ENCODE measurements at places on chromosomes 13 and 19.

- DNase-seq = no peak
These were observed 107.4 kb upstream of the CSNK1A1L start for GRCh38 chr13:37212826-37213225.

- DNase-seq = peak; percentile 96
These were observed 28.9 kb downstream of the AP2S1 start for GRCh38 chr19:46821512-46822409.

- no peak for DNase-seq
These were observed 248.2 kb downstream of the PCDH9 start for GRCh38 chr13:66981912-66982311.

DNA sequence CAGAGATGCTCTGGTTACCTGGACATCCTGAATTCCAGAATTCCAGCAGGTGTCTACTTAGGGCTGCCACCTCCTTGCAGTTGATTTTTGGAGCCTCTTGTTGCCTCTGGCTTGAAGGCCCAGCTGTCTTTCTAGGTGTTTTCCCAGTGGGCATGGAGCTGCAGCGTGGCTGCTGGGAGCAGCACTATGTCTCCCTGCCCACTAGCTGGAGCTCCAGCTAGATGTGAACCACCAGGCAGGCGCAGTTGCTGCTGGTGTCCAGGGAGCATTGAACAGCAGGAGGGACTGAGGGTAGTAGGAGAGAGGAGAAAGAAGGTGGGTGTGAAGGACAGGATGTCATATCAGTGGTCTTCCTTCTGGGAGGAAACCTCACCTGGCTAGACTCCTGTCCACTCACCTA, 9.9 kb upstream of the SELENOW start:
- DNase-seq = no peak

DNA sequence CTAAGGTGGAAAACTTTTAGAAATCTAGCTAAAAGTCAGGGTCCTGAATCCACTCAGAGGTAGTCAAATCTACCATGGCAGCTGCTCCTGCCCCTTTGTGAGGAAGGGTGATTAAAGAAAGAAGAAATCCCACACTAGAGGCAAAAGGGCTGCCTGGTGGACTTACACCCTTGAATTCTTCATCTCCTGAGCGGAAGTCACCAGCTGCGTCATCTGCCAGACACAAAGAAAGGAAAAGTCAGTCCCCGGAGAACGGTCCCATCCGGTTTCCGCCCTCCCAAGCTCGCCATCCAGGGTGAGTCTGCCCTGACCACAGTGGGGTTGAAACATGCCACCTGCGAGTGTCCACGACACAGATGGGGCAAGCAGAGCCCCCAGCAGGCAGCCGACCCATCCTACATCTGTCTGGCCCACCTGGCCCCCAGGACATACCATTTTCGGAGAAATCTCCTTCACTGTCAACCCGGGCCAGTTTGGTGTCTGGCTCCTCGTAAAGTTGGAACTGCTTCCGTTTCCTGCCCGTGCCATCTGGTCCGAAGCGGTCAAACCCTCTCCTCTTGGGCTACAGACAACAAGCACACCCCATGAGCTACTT, 7.7 kb downstream of the AKAP8 start:
- no peak for DNase-seq

DNA sequence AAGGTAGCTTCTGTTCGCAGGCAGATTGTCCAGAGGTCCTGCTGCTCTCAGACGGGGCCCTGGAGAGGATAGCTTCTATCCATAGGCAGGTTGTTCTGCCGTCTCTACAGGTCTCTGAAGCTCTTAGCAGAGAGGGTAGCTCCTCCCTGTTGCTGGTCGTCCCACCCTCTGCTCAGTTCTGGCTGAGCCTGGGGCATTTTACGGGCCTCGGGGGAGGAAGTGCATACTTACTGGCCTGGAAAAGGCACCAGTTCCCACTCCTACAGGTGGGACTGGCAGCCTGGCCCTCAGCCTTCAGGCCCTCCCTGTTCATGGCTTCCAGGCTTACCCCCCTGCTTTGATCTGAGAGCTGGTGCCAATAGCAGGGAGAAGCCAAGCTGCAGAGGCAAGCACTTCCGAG, 42.3 kb downstream of the USPL1 start:
- no peak for DNase-seq

GRCh38 chr13:110109910-110110309, 197.0 kb downstream of the COL4A1 start:
- DNase-seq = no peak

DNA sequence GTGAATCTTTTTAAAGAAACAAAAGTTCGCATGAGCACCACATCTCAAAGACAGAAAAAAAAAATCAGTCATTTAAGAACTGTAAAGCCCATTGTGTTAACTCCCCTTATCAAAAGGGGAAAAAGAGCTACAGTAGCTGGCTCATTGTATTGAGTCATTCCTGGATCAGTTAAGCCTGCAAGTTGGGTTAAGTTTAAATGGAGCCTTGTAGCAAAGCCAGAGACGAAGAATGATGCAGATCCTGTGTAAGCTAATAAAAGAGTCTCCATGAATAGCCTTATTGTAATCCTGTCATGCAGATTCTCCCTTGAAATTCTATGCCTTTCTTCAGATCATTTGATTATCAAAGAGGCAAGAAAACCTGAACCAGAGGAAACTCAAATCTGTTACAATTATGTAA, 83.8 kb downstream of the CRYL1 start:
- no peak for DNase-seq

DNA sequence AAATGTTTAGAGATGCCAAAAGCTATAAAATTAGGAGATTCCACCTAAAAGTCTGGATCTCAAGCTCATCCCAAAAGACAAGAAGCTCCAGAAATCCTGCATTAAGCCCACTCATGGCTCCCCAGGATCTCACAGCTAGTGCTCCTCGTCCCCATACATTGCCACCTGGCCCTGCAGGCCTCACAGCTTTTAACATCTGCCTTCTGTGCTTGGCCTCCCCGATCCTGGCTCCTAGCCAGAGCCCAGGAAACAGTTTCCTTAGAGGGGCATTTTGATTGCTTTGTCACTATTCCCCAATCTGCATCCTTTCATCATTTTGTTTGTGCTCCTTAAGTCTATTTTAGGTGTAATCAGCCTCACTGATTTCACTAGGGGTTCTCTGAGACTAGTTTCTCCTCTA, 14.5 kb upstream of the DCT start:
- no peak for DNase-seq

DNA sequence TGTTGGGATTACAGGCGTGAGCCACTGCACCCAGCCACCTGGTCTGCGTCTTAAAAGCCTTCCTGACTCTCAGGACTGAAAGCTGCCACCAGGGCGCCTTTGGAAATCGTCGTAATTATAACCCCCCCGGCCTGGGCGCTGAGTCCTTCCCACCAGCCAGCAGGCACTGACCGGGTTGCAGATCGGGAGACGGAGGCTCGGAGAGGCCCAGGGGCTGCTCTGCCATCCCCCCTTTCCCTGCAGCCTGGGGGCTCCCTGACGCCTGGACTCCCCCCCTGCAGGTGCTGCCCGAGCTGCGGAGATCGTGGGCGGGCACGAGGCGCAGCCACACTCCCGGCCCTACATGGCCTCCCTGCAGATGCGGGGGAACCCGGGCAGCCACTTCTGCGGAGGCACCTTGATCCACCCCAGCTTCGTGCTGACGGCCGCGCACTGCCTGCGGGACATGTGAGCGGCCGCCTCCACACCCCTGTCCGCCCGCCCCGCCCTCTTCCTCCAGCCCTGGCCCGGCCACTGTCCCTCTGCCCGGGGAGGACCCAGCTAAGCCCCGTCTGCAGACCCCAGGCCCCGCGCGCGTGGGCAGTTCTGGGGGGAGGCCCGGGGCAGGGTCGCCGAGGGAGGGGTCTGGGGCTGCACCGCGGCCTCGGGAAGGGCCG, 2.5 kb downstream of the PRTN3 start:
- no peak for DNase-seq

GRCh38 chr19:17331045-17331558, 3.6 kb downstream of the ANO8 start:
- no peak for DNase-seq

GRCh38 chr13:75473468-75473867, 8.5 kb downstream of the TBC1D4 start:
- DNase-seq = no peak

DNA sequence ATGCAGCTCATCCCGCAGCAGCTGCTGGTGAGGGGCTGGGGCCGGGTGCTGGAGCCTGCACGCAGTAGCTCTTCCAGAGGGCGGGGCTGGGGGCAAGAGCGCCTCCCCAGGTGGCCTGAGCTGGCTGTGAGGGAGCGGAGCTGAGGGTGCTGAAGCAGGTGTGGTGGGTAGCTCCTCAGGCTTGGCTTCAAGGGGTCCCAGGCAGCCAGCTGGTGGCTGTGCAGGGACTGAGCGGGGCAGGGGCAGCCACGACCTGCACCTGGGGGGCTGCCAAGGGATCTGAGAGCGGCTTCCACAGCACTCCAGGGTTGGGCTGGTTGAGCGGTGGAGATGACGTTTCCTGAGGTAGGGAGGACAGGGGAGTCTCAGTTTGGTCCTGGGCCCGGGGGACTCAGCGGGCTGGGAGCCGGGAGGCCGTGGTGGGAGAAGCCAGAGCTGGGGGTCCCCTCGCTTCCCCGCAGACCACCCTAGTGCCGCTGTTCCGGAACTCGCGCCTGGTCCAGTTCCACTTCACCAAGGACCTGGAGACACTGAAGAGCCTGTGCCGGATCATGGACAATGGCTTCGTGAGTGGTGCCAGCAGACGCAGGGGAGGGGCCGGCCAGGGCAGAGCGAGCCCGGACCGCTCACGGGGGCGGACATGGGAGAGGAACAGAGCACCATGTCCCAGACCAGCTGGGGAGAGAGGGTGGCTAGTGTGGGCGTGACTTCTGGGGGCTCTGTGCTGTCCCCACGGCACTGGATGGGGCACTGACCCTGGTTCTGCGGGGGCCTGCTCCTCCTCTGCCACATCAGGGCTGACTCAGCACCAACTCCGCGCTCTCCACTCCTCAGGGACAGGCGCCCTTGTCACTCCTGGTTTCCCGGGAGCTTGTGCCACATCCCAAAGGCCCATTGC, 7.4 kb downstream of the PTOV1 start:
- no peak for DNase-seq

- peak; percentile 70 for DNase-seq
These were observed 536 bp upstream of the AKAP8 start for GRCh38 chr19:15379999-15380647.

DNA sequence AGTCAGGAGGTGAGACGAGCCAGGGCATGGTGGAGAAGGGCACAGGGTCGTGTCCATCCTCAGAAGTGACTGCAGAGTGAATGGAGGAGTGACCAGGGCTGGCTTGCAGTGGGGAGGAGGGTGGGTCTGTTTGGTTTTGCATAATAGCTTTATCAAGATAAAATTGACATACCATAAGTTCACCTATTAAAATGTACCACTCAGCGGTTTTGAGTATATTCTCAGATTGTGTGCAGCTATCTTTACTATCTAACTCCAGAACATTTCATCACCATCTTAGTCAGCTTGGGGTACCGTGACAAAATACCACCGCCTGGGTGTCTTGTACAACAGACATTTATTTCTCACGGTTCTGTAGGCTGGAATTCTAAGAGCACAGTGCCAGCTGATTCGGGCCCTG, 13.2 kb downstream of the ZNF8 start:
- no peak for DNase-seq

- DNase-seq = no peak
These were observed 477 bp downstream of the LNX2 start for GRCh38 chr13:27619728-27620376.

GRCh38 chr13:111129465-111130115, 14.5 kb downstream of the ARHGEF7 start:
- DNase-seq = no peak

DNA sequence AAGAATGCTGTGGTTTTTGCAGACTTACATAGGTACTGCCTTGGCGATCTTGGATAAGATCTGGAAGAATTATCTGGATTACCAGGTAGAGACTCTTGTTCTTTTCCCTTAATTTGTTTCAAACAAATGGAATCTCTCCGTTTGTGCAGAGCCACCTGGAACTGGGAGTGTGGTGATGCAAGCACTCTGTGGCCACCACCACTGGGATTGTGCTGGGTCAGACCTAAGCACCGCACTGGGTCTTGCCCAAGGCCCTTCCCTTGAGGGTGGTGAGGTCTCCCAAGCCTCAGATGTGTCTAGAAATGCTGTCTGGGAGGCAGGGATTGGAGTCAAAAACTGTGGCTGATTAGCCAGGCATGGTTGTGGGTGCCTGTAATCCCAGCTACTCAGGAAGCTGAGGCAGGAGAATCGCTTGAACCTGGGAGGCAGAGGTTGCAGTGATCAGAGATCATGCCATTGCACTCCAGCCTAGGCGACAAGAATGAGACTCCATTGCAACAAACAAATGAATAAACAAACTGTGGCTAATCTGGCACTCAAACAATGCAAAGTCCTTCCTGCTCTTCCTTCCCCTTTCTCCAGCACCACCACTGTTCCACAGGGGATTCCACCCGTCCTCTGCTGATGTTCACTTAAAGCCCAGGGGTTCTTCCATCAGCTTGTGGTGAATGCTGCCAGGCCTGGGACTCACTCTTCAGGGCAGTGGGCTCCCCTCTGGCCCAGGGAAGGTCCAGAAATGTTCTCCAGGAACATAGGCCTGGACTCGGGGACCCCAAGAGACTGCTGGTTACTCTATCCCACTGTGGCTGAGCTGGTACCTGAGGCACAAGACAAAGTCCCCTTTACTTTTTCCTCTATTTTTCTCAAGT, 10.8 kb upstream of the CEACAM1 start:
- DNase-seq = no peak

DNA sequence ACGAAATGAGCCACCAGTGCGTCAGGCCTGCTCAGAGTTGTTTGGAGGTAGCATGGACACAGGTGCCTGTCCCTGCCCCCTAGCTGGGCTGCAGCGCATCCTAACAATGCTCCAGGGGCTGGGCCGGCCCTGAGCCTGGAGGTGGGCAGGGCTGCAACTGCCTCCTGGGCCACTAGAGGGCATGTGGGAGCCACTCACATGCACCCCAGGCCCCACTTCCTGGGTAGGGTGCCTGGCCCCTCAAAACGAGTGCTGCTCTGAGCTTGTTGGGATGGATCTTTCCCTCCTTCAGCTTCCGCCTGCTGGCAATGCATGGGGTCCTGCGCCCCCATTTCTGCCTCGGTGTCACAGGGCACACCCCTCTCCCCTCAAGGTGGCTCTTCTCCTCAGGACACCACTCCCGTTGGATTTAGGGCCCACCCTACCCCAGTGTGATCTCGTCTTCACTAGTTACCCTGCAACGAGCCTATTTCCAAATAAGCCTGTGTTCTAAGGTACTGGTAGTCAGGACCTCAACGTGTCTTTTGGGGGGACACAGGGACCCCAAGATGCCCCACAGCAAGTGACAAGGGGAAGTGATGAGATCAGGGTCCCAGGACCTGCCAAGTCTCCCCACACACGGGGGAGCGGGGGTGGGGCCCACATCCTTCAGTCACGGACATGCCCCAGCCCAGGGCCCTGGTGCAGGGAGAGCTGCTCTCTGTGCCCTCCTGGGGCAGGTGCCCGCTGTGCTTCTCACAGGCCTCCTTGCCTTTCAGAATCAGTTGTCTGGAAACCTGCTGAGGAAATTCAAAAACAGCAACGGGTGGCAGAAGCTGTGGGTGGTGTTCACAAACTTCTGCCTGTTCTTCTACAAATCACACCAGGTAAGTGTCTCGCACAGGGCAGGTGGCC, 131.3 kb downstream of the STK24 start:
- peak; percentile 47 for DNase-seq

DNA sequence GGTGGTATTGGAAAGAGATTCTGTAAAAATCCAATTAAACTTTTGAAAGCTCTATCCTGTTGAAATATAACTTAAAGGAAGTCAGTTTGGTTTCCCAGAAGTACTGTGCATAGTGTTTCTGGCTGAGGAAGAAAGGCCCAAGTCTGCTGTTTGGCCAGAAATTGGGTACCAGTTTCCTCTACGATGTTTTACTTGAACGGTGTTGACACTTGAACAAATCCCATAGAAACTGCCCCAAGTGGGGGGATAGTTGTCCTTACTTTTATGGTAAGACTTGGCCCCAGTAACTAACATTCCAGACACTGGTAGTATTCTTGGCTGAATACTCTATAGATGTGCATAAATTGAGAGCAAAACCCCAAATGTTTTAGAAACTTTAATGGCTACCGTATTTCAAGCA, 14.2 kb downstream of the KLF5 start:
- DNase-seq = no peak

Measured in Kasumi-1 (cell line).